ENCODE measurements at places on chromosomes 3 and 15. TPM values are rescaled to one million over a fixed set of nuclear protein-coding genes. Genes with fewer than 3 reads are reported as not detected.

The PDZRN3 gene
- total RNA-seq = not detected

The OIP5 gene
- 26.6 TPM for total RNA-seq

The FAM107A gene
- 0.29 TPM for total RNA-seq

The FGD5 gene
- not detected for total RNA-seq

The TUSC7 gene
- not detected for total RNA-seq

The XYLB gene
- total RNA-seq = 11.2 TPM

The MAP6D1 gene
- 12.4 TPM for total RNA-seq

The TMEM89 gene
- not detected for total RNA-seq

The CGNL1 gene
- total RNA-seq = 0.86 TPM

Data from PC-3 (cell line).